ENCODE measurements at places on chromosomes 12 and 14. TPM values are rescaled to one million over a fixed set of nuclear protein-coding genes. Genes with fewer than 3 reads are reported as not detected.

DNA sequence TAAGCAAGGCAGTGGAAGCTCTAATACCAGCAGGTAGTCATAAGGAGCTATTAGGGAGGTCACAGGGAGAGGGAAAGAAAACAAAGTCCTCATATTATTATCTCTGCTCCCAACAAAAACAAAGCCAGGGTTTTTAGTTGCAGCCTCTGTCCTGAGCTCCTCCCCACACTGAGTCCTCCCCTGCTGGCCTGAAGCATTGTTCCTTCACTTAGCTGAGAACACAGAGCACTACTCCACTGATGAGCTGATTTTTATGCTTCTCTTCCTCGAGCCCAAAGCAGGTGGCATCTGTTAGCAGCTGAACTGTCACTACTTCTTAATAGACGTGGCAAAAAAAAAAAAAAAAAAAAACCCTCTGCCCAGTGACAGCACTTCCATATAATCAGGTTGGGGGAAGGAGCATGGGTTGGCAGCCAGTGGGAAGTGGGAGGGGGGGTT is 10.5 kb upstream of the STAC3 start:
- no peaks in the 10 kb centered on the region for H3K4me1 ChIP-seq
- peaks cover 42% of the 10 kb centered on the region for H3K36me3 ChIP-seq
- no peak overlapping the region for H3K4me3 ChIP-seq
- DNase-seq = no peak
- H3K27me3 ChIP-seq = no peaks in the 10 kb centered on the region

- H3K4me1 ChIP-seq = peaks cover 29% of the 10 kb centered on the region
- peak overlapping the region; percentile 82 for H3K27ac ChIP-seq
- no peaks in the 10 kb centered on the region for H3K27me3 ChIP-seq
Measured at GRCh38 chr14:30559638-30560091, 707 bp downstream of the G2E3 start.

DNA sequence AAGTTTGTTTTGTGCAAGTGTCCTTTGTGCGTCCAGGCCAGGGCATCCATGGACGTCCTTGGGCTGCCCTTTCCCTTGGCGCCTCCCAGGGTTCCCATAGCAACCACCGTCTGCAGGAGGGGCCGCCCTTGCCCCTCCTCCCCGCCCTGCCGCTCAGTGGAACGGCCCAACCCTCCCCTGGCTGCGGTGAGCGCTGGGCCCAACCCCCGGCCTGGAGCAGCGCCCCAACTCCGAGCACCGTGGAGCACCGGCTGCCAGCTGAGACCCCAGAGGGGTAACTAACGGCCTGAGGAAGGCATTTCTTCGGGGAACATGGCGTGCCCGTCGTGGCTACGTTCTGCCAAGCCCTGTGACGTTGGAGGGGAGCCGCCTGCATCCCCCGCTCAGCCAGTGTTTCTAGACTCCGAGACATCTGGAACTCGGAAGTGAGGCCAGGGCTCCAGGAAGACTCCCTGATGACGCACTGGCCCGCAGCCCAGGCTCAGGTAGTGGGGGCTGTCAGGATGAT is 5.3 kb upstream of the ACACB start:
- H3K36me3 ChIP-seq = peaks cover 6% of the 10 kb centered on the region
- H3K27ac ChIP-seq = peak overlapping the region; percentile 68
- peak; percentile 45 for DNase-seq
- H3K27me3 ChIP-seq = no peaks in the 10 kb centered on the region
- H3K4me1 ChIP-seq = peaks cover 7% of the 10 kb centered on the region
- H3K4me3 ChIP-seq = peak overlapping the region; percentile 9

- H3K27me3 ChIP-seq = no peaks in the 10 kb centered on the region
- no peaks in the 10 kb centered on the region for H3K36me3 ChIP-seq
- H3K27ac ChIP-seq = no peak overlapping the region
- H3K4me3 ChIP-seq = no peak overlapping the region
- no peak for DNase-seq
Measured at GRCh38 chr12:5267603-5268423, 164.1 kb upstream of the NTF3 start.

DNA sequence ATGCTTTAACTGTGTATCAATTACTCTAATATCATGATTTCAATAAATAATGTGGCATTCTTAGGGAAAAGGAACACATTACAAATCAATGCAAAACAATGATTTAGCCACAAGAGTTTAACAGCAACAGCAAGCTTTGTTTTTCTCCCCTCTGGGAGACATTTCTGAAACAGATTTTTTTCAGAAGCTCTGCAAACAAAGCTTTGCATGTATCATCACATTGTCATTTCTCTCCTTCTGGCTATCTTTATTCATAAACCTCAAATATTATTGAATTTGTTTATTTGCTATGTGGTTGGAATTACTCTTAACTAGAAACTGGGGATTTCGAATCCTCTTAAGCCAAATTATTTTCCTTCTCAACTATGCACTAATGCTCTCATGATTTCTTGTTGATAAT is 278.4 kb upstream of the ATXN7L3B start:
- H3K36me3 ChIP-seq = no peaks in the 10 kb centered on the region
- H3K4me1 ChIP-seq = no peaks in the 10 kb centered on the region
- H3K27me3 ChIP-seq = no peaks in the 10 kb centered on the region
- H3K4me3 ChIP-seq = no peak overlapping the region
- H3K27ac ChIP-seq = no peak overlapping the region

DNA sequence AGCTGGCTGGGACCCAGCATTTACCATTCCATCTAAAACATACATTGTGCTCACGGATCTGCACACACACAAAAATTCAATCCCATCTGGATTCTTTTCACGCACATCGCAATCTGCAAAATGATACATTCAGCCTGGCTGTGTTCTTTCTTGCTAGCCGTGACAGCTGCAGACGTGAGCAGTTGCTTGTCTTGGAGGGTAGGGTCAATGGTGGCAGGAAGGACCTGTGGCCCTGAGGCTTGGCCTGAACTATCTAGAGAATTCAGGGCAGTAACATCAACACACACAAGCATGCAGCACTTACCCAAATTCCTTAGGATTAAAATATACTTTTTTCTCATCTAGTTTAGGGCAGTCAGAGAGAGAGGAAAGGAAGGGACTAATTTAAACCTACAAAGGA is 72.0 kb downstream of the DICER1 start:
- H3K36me3 ChIP-seq = peaks cover 7% of the 10 kb centered on the region
- H3K4me3 ChIP-seq = no peak overlapping the region
- H3K27ac ChIP-seq = no peak overlapping the region
- H3K4me1 ChIP-seq = no peaks in the 10 kb centered on the region
- no peaks in the 10 kb centered on the region for H3K27me3 ChIP-seq

DNA sequence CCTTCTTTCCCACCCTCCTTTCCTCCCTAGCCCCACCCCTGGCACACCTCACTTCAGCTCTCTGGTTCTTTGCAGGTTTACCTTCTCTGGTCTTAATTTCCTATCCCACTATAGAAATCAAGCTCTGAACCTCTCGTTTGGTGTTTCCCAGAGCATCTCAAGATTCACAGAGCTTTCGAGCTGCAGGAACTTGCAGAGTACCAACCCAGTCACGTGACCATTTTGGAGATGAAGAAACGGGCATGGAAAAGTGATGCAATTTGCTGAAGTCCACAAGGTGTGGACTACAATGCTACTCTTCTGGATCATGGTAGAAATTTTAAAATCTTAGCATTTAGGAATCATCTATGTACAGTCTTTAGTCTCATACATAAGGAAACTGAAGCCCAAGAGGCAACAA is 205.8 kb downstream of the NTF3 start:
- H3K4me3 ChIP-seq = no peak overlapping the region
- H3K36me3 ChIP-seq = no peaks in the 10 kb centered on the region
- DNase-seq = no peak

DNA sequence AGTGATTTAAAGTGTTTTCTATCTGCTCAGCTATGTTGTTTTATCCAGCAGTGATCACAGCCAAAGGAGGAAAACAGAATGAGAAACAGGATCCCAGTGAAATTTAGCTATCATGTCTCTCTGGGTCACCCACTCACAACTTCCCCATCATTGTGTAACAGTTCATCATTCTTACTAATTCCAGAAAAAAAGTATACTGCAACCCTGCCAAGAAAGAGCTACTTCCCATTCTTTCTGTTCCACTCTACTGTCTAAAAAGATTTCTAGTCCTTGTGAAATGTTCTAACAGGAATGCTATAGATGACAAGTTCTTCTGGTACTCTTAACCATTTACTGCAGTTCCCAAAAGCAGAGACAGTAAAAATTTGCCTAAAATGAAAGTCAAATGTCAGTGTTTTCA is 39.2 kb upstream of the CD163 start:
- DNase-seq = no peak
- H3K36me3 ChIP-seq = no peaks in the 10 kb centered on the region
- H3K27ac ChIP-seq = no peak overlapping the region

DNA sequence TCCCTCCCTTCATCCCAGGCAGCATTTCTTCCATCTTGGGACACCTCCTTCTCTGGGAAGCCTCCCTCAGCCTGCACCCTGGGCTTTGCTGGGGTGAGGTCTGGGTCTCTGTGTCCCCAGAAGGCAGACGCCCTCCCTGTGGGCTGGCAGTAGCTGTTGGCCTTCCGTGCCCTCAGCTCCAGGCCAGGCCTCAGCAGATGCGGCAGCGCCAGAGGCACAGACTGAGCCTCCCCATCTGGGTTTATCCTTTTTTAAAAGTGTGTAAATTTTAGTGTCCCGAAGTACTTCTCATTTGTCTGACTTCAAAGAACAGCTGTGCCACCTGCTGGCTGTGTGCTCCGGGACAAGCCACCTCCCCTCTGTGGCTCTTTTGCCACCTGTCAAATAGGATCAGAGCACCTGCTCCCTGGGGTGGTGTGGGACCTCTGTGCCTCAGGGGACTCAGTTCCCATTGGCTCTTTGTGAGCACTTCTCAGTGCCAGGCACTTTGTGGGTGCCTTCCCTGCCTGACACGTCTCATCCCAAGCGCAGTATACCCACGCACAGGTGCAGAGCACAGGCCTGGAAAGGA is 11.1 kb downstream of the EXOC3L4 start:
- H3K36me3 ChIP-seq = no peaks in the 10 kb centered on the region
- DNase-seq = no peak
- peaks cover 13% of the 10 kb centered on the region for H3K4me1 ChIP-seq
- H3K27me3 ChIP-seq = peaks cover 8% of the 10 kb centered on the region

GRCh38 chr14:73757876-73758391 is 43.8 kb upstream of the PNMA1 start:
- peaks cover 83% of the 10 kb centered on the region for H3K4me1 ChIP-seq
- no peak for DNase-seq
- peak overlapping the region; percentile 73 for H3K4me3 ChIP-seq
- H3K27me3 ChIP-seq = no peaks in the 10 kb centered on the region
- peak overlapping the region; percentile 98 for H3K27ac ChIP-seq

GRCh38 chr12:82596483-82596882 is 90.2 kb upstream of the TMTC2 start:
- no peak overlapping the region for H3K4me3 ChIP-seq
- DNase-seq = no peak
- H3K4me1 ChIP-seq = no peaks in the 10 kb centered on the region
- no peaks in the 10 kb centered on the region for H3K36me3 ChIP-seq
- no peak overlapping the region for H3K27ac ChIP-seq

GRCh38 chr12:79685068-79685467 is 5.7 kb downstream of the PAWR start:
- H3K4me1 ChIP-seq = peaks cover 11% of the 10 kb centered on the region
- no peak overlapping the region for H3K4me3 ChIP-seq

GRCh38 chr12:113133036-113133435 is 2.5 kb downstream of the RASAL1 start:
- H3K4me1 ChIP-seq = peaks cover 20% of the 10 kb centered on the region
- DNase-seq = no peak
- no peaks in the 10 kb centered on the region for H3K36me3 ChIP-seq
- no peak overlapping the region for H3K27ac ChIP-seq
- no peak overlapping the region for H3K4me3 ChIP-seq

Gene RNASE1
- 5.3 TPM for total RNA-seq

Gene NIN
- total RNA-seq = 99.7 TPM

Gene MYH6
- total RNA-seq = not detected

Gene RNF212B
- total RNA-seq = not detected

Measured in CD4-positive, alpha-beta memory T cell (primary cell).